ENCODE measurements at places on chromosomes 4 and X.

DNA sequence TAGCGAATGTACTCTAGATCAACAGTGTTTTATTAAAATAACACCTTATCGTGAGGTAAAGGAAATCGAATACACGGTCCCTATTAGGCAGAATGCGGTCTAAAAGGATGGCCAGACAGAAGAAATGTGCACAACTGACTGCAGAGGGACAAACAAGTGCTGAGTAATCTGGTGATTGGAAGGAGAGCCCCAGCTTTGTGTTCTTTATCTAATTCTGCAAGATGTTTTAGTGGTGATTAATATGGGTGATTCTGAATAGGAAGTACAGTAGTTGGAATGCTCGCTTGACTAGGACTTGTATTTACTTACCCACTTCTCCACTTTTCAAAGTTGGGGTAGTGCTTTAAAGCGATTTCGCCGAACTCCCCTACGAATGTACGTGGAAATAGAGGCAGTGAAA lies 1.2 kb downstream of the WDR44 start:
- no peak for DNase-seq

GRCh38 chrX:12936947-12937346 lies 30.5 kb downstream of the TLR8 start:
- DNase-seq = no peak

DNA sequence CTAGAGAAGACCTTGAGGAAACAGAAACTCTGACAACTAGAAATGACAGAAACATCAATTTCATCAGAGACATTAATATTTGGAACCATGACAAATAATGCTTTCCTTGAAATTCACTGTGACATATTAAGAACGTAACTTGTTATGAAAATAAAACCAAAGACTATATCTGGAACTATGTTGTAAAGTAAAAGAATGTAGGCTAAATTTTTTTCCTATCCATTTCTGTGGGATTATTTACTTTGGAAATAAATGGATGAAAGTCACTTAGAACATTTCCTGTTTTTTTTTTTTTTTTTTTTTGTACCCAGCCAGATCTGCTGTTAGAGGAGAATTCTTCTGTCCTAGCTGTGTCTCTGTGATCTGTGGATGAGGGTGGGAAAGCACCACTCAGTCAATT lies 255.9 kb downstream of the SPRY1 start:
- DNase-seq = no peak

GRCh38 chr4:15888515-15888914 lies 50.0 kb downstream of the FGFBP1 start:
- DNase-seq = no peak

GRCh38 chr4:180674619-180675358 lies 1568.4 kb upstream of the TENM3 start:
- DNase-seq = no peak

DNA sequence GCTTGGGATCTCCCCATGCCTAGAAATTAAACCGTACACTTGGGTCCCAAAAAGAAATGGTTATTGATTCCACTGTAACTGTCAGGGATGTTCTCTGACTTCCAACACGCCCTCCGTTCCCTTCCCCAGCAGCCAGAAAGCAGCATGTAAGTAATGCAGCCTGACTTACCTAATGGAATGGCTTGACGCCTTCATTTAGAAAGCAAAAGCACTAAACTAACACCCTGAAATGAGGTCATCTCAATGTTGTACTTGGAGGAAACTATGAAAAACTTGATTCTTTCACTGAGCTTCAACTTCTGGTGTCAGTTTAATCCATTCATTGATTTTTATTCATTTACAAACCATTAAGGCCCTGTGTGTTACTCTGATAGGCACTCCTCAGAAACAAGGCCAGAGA lies 110.8 kb upstream of the NOCT start:
- no peak for DNase-seq

DNA sequence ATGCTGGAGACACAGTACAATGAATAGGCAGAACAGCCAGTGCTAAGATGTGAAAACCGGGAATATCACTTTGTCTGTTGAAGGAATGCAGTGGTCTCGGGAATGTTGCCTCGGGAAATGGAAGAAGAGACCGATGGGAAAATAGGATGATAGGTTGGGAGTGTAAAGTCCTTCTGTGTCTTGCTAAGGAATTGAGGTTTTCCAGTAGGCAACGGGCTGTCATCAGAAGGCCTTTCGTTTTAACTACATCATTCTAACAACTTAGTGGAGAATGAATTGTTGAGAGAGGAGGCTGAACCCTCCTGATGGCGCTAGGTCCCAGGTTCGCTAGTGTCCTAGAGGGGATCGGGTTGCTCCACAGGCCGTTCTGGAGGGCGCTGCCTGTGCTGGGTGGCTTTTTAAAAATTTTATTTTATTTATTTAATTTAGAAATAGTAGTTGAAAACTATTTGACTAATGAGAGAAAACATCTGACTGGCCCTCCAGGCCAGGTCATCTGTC lies 730 bp downstream of the VBP1 start:
- DNase-seq = no peak

GRCh38 chrX:28398342-28398741 lies 188.9 kb upstream of the IL1RAPL1 start:
- no peak for DNase-seq

DNA sequence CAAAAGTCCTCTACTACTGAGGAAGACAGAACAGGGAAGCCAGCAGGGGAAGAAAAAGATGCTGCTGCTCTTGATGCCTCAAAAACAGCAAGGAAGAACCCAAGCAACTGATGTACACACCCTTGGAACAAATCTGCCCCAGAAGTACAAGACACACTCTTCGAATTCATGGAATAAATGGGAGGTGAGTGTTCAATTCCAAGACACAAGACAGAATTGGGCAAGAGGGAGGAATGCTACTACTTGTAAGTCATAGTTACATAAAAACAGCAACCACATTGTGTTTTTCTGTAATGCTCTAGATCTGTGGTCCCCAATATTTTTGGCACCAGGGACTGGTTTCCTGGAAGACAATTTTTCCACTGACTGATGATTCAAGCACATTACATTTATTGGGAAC lies 58.0 kb upstream of the H2AZ1 start:
- DNase-seq = no peak

GRCh38 chrX:153714256-153714655 lies 9.9 kb downstream of the BCAP31 start:
- no peak for DNase-seq

DNA sequence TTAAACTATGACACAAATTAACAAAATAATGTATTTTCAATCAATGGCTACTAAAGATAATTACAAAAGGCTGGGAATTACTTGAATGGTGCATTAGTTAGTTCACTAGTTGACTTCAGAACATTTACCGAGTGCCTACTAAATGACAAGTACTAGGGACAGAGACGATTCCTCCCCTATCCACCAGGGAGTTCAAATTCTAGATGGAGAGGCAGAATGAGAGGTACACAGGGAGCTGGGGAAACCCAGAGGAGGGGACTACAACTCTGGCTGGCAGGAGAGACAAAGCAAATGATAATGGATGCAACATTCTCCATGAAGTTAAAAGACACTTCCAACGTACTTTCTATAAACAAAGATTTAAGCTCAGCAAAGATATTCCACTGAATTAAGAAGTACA lies 43.1 kb upstream of the MCF2 start:
- DNase-seq = no peak

- no peak for DNase-seq
Observed at GRCh38 chr4:15696866-15697265, 6.0 kb upstream of the BST1 start.

- no peak for DNase-seq
Observed at GRCh38 chrX:80550722-80551121, 130.5 kb downstream of the TENT5D start.

DNA sequence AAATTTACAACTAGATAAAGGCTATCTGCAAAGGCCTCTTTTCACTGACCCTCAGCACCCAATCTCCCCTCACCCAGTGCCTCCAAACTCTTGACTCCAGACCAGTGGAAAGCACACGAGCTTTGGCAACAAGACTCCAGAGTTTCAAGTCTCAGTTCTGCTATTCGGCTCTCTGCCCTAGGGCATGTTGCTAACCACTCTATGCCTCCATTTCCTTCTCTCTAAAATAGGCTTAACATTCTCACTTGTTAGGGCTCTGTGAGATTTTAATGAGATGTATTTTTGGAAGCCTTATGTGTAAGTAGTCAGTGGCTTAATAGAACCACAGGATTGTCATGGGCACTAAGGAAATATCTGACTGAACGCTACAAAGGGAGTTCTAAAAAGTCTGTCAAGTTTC lies 116.5 kb upstream of the IQCM start:
- no peak for DNase-seq

DNA sequence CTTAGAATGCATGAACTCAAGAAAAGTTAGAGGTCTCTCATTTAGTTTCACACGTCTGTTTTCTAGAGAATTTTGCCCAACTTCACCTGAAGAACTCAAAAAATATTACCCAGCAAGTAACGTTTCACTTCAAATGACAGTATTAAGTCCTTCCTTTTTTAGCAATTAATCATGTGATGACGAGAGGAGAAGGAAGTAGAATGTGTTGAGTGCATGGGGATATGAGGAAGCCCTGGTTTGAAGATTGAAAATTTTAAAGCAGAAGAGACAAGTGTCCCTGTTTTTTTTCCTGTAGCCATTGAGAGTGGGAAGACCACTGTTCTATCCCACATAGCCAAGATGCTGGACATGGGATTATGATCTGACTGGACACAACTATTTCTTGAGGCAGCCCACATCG lies 406.3 kb upstream of the CPEB2 start:
- no peak for DNase-seq

DNA sequence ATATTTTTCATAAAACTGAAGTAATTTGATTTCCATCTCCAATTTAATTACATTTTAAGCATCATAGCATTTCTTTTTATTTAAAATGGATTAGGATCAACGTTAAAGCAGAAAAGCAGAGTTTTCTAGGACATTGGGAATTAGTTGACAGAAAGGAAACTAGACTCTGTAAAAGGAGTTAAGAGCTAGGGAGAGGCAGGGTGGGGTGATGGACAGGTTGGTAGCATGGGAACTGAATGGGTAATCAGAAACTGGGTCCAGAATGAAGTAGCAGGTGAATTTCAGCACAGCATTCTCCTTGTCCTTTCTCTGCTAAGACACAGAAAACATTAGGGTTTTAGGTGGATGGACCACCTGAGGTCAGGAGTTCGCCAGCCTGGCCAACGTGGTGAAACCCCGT lies 97.6 kb downstream of the ANAPC4 start:
- no peak for DNase-seq

GRCh38 chr4:7020856-7021255 lies 22.3 kb upstream of the TADA2B start:
- DNase-seq = no peak

DNA sequence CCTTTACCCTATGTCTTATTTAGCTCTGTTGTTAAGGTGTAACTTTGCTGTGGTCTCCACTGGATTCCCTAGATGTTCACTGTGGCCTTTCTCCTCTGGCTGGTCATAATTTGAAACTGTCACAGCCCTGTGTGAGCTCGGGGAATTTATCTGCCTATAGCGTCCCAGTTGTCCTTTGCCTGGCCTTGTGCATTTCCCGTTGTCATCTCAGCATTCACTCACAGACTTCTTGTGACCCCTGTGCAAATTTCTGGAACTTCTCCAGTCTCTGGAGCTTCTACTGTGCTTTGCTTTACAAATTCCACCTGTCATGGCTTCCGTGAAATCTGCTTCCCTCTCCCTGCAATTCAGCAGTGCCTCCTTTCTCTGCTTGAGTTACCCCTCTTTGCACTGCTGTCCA lies 106.7 kb downstream of the WWC2 start:
- no peak for DNase-seq

- no peak for DNase-seq
Observed at GRCh38 chr4:183332447-183332846, 10.2 kb upstream of the CLDN24 start.

GRCh38 chr4:22504447-22504846 lies 11.4 kb downstream of the ADGRA3 start:
- DNase-seq = no peak

GRCh38 chr4:125008676-125009075 lies 296.1 kb upstream of the ANKRD50 start:
- no peak for DNase-seq

GRCh38 chrX:8484360-8484949 lies 19.8 kb downstream of the VCX3B start:
- DNase-seq = no peak

GRCh38 chr4:8099981-8100464 lies 58.6 kb downstream of the ABLIM2 start:
- DNase-seq = no peak

- no peak for DNase-seq
Observed at GRCh38 chrX:97766501-97767095, 882.9 kb downstream of the RPA4 start.

DNA sequence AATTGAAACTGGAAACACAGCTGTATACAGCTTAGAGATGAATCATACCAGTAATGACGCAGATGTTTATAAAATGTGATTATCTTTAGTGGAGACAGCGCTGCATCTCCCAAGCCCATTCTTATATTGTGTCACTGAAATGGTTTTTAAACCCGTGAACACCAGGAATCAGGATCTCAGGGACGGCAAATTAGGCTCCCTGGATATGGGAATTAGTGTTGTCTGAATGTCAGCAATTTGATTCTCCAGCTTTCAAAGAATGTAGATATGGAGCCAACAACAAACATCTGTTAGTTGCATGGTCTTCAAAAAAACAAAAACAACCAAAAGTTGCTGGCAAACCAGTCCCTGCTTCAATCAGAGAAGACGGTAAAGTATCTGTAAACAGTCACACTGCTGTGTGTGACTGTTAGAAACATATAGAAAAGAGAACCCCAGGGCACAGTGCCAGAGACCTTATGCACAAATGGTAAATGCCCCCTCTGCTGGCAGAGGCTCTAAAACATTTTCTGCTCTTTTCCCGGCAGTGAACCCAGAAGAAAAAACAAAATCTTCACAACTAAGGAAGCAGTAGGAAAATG lies 351.9 kb upstream of the FTHL17 start:
- no peak for DNase-seq

All from NCI-H1105 (cell line).